ENCODE measurements at places on chromosomes 5 and 9. TPM values are rescaled to one million over a fixed set of nuclear protein-coding genes. Genes with fewer than 3 reads are reported as not detected.

B4GALT1 gene
- total RNA-seq: 85.3 TPM

SLC6A19 gene
- total RNA-seq: 0.09 TPM

DOCK8 gene
- total RNA-seq: 31.4 TPM

RALGPS1 gene
- 15.1 TPM for total RNA-seq

KCNN2 gene
- total RNA-seq: 0.71 TPM

GARNL3 gene
- 33.7 TPM for total RNA-seq

IFNA21 gene
- total RNA-seq: not detected

PTGDS gene
- total RNA-seq: 1,668 TPM

LMX1B gene
- total RNA-seq: 0.71 TPM

SLC12A7 gene
- total RNA-seq: 31.7 TPM

LRRC70 gene
- 10.4 TPM for total RNA-seq

KIAA1958 gene
- 5.8 TPM for total RNA-seq

FPGS gene
- 69.7 TPM for total RNA-seq

ZNF300 gene
- total RNA-seq: 6.2 TPM

ARHGEF37 gene
- 86.7 TPM for total RNA-seq

EGFLAM gene
- total RNA-seq: 48.2 TPM

WNT8A gene
- total RNA-seq: not detected

DBH gene
- total RNA-seq: 0.13 TPM

BTNL8 gene
- total RNA-seq: 0.53 TPM

SUSD3 gene
- total RNA-seq: 6.6 TPM

C9 gene
- not detected for total RNA-seq

SPINK1 gene
- total RNA-seq: 2.8 TPM

OSMR gene
- total RNA-seq: 103 TPM

SHC3 gene
- 5.3 TPM for total RNA-seq

MORN5 gene
- total RNA-seq: not detected

TNC gene
- total RNA-seq: 28.6 TPM

TOR2A gene
- 6.8 TPM for total RNA-seq

CRB2 gene
- 0.58 TPM for total RNA-seq

RPL35 gene
- total RNA-seq: 855 TPM

C5orf34 gene
- total RNA-seq: 1.5 TPM

IL13 gene
- total RNA-seq: not detected

TPPP gene
- 3.4 TPM for total RNA-seq

CEP120 gene
- 29.3 TPM for total RNA-seq

TOMM5 gene
- total RNA-seq: 60.0 TPM

ARID3C gene
- 1.2 TPM for total RNA-seq

PCDHGA10 gene
- 8.9 TPM for total RNA-seq

PCDHA6 gene
- 0.76 TPM for total RNA-seq

CER1 gene
- total RNA-seq: not detected

GHR gene
- 31.0 TPM for total RNA-seq

CMYA5 gene
- 8.4 TPM for total RNA-seq

All from sciatic nerve (tissue), 2 donors.